T follicular helper cell (primary cell): ENCODE measurements at places on chromosomes 7 and 10.

GRCh38 chr7:129882531-129882930, 70.2 kb downstream of the UBE2H start:
- no peak for DNase-seq

DNA sequence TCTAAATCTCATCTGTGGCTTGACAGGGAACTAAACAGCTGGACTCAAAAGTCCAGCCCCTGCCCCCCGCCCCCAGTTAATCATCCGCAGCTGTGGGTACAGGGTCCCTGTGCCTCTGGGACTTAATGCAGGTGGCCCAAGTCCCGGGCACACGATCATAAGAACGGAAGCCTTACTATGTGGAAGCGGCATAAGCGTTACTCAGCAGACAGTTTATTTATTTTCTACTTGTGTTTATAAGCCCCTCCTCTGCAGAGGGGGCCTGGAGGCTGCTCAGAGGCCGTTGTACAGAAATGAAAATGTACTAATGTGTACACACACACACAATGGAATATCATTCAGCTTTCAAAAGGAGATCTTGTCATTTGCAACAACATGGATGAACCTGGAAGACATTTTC, 158.0 kb upstream of the TNS3 start:
- DNase-seq: no peak

DNA sequence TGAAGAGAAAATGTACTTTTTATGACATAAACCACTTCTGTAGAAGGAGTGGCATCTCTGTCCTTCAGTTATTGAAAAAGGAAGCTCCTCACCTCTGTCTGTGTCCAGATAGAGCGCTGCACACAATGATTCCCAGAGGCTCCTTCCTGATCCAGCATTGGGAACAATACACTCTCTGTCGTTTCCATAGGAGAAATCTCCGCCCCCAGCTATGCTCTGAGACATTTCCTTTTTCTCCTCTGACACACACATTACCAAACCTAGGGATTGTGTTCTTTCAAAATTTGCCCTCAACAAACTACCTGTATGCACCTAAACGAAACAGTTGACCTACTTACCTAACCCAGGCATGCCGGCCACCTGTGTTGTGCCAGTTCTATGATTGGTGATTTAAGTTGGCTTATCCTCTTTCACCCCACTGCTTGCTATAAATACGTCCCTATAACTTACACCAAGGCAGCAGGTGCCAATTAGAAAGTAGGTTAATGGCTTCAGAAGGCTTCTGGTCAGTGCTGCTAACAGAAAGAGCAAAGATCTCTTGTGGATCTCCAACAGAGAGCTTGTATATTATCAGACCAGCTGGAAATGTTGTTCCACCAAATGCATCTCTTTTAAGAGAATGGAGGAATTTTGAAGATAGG, 140.1 kb upstream of the JCAD start:
- DNase-seq: no peak

DNA sequence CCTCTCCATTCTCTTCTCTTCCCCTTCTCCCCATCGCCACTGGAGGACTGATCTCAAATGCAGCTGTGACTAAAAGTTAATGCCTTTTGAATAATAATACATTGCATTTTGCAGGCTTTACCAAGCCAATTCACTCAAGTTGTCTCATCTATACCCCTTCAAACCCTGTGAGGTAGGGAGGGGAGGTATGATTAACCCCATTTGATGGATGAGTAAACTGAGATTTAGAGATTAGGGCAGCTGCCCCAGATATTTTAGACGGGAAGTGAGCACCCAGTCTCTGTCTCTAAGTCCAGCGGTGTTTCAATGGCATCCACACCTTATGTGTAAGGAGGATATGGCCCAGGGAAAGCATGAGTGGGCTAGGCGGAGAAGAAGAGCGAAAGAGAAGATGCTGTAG, 1.1 kb downstream of the CPA5 start:
- no peak for DNase-seq

DNA sequence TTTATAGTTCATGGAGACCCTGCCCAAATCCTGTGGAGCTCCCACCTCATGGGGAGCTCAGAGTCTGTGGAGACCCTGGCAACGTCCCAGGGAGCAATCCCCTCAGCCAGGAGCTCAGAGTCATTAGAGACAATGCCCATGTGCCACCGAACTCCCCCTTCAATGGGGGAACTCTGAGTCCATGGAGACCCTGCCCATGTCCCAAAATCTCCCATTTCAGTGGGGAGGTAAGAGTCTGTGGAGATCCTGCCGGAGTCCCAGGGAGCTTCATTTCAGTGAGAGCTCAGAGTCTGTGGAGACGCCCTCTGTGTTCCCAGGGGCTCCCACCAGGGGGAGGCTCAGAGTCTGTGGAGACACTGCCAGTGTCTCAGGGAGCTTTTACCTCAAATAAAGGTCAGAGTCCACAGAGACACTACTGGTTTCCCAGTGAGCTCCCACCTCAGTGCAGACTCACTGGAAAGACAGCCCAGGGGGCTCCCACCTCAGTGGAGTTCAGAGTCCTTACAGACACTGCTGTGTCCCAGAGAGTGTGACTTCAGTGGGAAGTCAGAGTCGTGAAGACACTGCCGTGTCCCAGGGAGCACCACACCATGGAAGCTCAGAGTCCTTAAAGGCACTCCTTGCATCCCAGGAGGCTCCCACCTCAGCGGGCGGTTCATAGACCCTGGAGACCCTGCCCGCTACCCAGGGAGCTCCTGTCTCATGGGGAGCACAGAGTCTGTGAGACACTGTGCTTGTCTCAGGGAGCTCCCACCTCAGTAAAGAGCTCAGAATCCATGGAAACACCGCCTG, 5.0 kb downstream of the MYO1G start:
- DNase-seq: peak; percentile 57

- no peak for DNase-seq
These were observed 147.9 kb downstream of the DNAH11 start for GRCh38 chr7:21690705-21691104.

DNA sequence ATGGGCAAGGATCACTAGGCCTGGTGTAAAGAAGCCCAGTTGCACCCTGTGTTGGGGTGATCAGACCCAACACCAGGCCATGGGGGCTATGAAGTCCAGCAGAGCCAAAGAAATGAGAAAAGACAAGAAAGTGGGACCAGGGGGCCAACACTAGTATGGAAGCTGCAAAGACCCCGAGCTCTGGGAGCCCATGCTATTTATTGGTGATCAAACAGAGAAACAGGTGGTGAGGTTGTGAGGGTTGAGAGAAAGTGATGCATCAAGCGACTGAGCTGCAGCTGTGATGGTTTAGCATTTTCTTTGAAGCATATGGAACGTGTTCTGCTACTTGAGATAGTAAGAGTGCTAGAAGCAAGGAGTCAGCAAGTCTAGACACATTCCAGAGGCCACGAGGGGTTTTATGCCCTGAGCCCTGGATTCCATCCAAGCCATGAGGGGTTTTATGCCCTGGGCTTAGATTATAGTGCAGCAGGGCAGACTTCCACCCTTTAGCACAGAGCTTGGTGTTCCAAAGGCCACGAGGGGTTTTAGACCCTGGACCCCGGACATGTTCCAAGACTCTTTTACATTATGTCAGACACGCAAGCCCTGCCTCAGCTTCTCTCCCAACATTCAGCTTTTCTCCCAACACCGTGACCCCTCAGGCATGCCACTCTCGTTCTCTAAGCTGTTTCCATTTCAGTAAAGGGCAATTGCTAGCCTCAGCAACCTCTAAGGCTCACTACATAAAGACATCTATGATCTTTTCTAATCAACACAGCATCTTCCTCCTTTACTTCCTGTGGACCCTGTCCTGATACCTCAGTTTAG, 43.1 kb upstream of the GPAM start:
- DNase-seq: no peak

- DNase-seq: no peak
These were observed 9.4 kb upstream of the PGAM1 start for GRCh38 chr10:97416565-97416964.

DNA sequence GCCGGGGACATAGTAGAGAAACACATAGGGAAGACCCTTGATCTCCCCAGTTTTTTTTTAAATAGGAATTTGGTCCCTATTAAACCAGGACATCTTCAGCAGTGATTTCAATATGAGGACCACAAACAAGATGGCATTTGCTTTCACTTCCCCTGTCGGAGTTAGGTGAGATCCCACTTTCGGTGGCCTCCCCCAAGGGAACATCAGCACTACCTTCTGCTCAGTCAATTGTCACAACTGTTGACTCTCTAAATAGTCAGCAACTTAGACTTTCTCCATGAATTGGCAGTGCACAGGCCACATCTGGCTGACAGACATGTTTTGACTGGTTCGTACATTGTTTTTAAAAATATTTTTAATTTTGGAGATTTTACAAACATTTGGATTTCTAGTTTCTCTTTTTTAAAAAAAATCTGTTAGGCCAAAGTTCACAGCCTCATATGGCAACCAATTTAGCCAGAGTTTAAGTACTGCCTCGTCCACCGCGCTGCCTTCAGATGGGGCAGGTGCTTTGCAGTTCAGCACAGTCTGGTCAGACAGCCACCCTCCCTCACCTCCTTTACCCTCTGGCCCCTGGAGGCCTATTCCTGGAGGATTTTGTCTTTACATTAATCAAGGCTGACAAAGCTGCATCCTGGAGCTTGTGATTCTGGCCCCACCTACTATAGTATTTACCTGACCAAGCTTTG, 139.2 kb upstream of the PRR15 start:
- DNase-seq: no peak

DNA sequence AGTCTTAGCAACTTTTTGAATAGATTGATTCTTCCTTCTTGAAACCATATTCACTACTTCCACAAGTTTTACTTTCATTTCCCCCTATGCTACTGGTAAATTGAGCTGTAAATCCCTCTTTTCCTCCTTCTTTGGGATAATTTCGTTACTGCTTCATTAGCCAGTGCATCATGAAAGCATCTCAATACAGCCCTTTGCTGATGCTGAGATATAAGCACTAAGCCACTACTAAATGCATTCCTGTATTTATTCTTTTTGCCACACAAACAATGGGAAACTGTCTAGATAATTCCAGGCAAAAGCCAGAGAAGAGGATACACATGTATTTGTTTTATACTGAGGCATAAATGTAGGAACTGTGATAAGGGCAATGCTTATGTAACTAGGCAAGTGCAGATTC, 313.9 kb downstream of the NXPH1 start:
- DNase-seq: no peak

DNA sequence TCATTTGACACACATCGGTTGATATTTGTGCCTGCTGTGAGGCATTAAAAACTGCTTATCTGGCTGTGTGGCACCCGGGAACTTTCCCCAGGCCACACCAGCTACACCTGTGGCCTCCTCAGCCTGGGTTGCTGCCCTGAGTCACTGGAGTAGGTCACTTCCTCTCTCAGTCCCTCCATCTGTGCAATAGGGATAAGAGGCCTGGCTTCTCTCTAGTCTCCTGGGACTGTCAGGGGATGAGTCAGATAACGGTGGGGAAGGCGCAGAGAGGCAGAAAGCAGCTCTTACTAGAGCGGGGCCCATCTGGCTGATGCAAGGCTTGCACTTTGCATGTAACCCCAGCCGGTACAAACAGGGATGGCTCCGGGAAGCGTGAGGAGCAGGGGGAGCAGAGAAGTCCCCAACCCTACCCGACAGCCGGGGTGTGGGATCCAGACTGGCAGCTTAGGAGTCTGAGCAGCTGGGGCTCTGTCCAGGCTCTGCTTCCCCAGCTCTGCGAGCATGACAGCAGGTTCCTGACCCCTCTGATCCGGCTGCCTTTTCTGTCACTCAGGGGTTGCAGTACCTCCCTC, 34.0 kb downstream of the DNAJB12 start:
- DNase-seq: peak; percentile 46

- no peak for DNase-seq
These were observed 48.8 kb upstream of the RASGEF1A start for GRCh38 chr10:43315535-43316207.

- no peak for DNase-seq
These were observed 25.5 kb upstream of the INMT start for GRCh38 chr7:30726296-30727006.

GRCh38 chr7:12550956-12551355, 19.6 kb upstream of the SCIN start:
- no peak for DNase-seq

GRCh38 chr7:150793569-150794238, 6.5 kb downstream of the TMEM176B start:
- DNase-seq: no peak

DNA sequence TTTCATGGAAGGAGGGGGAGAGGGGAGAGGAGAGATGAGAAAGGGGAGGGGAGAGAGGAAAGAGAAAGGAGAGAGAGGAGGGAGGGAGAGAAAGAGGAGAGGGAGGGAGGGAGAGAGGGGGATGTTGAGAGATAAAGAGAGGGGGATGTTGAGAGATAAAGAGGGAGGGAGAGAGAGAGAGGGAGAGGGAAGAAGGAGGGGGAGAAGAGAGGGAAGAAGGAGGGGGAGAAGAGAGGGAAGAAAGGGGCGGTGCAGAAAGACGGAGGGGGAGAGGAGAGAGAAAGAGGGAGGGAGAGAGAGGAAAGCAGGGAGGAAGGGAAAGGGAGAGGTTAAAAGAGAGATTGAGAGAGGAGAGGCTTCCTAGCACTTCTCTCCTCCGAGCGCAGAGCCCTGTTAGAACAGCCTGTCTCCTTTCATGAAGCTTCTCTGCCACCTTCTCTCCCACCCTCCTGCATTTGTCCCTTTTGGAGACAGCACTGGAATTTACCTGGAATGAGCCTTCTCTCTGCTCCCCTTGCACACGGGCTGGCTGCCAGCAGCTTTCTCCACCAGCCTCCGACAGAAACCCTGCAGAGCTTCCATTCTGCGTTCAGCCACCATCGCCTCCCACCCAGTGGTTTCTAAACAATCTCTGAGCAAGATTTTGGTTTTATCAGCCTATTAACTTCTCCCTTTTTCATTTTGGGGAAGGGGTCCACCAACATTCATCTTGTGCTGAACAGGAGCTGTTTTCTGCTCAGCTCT, 74.0 kb upstream of the CARD11 start:
- DNase-seq: no peak

DNA sequence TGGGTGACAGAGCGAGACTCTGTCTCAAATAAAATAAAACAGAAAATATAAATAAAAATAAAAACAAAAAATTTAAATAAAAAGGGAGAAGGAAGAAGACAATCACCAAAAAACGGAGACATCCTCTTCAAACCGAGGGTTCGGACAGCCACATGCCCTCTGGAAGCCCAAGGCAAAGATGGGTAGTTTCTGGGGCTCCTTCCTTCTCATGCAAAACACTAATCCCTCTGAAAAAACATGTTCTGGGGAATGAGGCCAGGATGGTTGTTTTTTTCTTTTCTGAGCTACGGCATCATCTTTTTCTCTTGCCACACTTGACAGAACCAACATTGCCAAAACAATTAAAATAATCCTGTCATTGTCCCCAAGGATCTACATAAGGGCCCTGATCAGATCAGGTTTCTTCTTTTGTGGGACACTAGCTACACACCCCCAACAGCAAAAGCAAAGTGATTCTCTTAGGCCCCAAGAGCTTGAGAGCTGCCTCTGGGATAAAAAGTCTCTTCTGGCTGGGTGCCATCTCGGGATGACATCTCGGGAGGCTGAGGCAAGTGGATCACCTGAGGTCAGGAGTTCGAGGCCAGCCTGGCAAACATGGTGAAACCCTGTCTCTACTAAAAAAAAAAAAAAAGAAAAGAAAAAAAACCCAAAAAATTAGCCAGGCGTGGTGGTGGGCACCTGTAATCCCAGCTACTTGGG, 14.2 kb upstream of the POR start:
- no peak for DNase-seq

DNA sequence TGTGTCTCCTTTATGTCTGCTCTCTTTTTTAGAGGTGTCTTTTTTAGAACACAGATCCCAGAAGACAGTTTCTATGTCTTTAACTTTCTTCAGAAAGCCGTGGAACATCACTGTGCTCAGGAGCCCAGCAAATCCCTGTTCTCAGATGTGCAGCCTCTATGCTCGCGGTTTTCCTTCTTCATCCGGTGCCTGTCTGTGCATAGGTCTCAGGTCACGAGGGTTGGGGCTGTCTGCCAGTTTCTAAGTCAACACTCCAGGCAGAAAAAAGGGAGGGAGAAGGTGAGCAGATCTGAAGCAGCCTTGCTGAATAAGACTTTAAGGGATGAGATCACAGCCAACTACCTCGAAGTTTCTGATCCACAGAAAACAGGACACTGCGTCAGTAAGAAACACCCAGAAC, 68.5 kb downstream of the CRTAC1 start:
- DNase-seq: no peak
